ENCODE measurements at places on chromosomes 7 and 10.

GRCh38 chr10:1402016-1402770 lies 335.1 kb downstream of the ADARB2 start:
- no peak for DNase-seq

DNA sequence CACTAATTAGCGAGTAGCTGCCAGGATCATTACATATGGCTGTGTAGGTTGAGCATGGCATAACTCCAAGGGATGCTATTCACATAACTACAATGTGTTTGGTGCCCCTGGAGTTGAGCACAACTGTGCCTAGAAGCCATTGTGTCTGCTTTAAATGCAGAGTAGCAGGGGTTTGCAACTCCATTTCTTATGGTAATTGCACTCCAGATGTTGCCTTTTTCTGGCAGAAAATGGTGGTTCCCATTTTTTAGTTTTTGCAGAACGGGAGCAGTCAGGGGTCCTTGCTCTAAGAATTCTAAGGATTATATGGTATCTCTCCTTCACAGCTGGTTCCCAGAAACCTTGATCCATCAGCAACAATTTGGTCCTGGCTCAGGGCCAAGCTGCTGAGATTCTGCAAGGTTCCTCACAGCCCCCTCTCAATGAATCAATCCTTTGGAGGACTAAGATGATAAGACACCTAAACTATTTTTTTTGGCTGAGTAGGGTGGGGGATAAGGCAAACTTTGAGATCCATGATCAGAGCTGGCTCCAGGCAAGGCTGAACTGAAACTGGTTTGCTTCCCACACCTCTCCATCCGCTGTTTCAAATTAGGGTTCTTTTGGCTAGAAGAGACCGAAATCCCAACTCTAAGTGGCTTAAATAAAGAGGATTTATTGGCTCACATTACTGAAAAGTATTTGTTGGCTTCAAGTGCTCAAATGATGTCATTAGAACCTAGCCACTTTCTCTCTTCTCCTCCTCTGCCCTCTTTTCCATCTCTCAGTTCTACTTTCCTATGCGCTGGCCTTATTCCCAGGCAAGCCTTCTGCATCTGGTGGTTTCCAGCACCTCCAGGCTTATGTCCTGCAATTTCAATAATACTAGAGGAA lies 97.5 kb upstream of the CCDC6 start:
- DNase-seq: no peak

DNA sequence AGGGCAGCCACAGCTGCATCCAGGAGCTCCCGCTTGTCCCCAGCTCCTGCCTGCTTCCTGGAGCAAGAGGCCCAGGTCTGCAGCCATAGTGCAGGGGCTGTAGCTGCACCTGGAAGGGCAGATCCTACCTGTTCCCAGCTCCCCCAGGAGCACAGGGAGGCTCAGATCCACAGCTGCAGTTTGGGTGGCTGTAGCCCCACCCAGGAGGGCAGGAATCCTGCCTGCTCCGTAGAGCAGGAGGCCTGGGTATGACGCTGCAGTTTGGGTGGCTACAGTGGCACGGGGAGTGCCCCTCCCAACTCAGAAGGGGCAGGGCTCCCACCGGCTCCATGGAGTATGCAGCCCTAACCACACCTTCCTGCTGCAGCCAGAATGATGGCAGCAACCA lies 26.7 kb upstream of the CDCA7L start:
- DNase-seq: no peak

DNA sequence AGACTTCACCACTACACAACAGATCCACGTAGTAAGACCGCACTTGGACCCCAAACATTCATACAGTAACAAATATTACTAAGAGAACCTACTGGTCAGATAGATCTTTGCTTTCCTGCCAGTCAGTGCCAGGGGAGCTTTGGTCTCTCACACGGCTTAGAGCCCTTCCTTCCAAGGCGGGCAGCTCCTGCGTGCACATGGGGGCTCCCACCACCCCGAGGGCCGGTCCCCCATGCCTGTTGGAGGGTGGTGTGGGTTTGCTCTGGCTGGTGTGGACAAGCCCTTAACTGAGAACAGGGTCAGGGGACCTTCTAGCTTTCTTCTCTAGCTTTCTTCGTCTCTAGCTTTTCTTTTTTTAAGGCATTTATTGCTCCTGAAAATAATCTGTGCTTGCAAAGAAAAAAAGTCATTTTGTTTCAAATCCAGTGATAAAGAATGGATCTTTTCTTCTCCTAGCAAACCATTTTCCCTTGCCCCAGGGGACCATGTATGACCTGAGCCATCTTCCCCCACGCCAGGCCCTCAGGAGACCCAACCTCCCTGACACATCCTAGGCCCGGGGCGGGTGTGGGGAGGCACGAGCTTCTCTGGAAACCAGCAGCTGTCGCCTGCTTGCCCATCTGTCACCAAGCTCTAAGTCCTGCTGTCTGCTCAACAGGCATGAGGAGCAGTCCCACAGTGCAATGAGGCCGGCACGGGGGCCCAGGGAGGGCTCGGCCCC lies 591.1 kb downstream of the PTPRN2 start:
- DNase-seq: no peak

DNA sequence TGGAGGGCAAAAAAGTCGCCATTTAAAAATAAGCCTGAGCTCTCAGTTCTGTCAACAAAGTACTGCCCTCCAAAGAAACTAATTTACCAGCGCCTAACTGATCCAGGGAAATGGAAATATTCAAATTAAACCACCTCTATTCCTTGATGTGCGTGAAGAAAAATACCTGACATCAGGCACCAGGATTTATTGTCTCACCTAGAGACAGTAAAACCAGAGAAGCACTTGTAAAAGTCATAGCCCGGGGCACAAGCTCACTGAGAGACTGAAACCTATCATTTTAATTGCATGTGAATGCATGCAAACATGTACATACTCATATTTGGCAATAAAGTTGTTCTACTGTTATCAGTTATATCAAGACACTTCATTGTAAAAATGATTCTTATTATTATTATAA lies 147.3 kb upstream of the VSTM2A start:
- no peak for DNase-seq

DNA sequence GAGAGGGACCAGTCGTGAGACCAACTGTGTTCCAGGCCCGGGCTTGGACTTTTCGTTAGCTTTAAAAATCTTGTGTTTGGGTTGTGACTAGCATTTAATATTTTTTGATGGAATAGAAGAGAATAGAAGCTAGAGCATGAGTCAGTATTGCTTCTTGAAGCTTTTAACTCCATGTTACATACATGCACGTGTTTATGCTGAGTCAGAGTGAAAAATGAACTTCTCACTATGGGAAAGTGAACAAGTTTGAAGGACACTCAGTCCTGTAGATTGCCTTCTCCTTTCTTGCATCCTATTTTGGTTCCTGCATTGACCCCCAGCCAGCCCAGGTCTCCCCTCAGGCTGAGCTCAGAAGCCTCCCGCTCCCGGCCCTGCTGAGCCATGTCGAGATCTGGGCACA lies 31.8 kb downstream of the GHRHR start:
- no peak for DNase-seq

GRCh38 chr10:1544929-1545328 lies 192.4 kb downstream of the ADARB2 start:
- no peak for DNase-seq

- no peak for DNase-seq
Observed at GRCh38 chr7:138245682-138246081, 169.4 kb downstream of the AKR1D1 start.

- DNase-seq: no peak
Observed at GRCh38 chr7:110557-111232, 81.7 kb upstream of the FAM20C start.

Data from omental fat pad (tissue), 4 donors.